ENCODE measurements at places on chromosomes 5 and 9. TPM values are rescaled to one million over a fixed set of nuclear protein-coding genes. Genes with fewer than 3 reads are reported as not detected.
A peak's percentile ranks its signal among the peaks of the same experiment; 100 is the strongest.

GRCh38 chr9:89418882-89419640 is 78.9 kb downstream of the SEMA4D start:
- DNase-seq, result no peak

DNA sequence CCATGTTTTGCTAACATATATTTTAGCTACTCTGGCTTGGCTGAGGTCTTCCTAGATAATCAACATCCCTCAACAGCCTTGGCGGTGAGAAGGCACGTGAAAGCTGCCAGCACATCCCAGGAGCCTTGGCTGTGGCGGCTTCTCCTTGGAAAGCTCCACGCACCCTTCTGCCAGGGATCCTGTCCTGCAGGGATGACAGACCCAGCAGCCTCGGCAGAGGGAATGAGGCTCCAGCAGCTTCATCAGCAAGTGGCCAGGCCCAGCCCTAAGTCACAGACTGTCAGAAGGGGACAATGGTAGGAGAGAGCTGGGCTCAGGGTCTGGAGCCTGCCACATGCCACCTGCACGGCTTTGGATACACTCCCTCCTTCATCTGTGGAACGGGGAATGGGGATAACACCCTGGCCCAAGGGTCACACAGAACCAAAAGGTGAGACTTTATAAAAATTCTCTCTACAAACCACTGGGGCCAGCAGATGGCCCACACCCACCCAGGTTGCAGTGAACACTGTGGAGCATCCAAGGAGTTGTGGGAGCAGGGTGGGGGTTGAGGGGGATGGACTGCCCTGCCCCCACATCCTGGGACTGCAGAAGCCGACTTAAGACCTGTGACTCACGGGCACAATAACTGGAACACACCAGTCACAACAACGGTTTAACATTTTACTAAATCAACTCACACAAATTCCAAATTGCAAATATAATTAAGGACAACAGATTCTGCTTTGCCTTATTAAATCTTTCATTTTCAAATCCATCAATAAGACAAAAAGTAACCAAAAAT is 65.1 kb downstream of the MACROH2A1 start:
- no peak for DNase-seq

DNA sequence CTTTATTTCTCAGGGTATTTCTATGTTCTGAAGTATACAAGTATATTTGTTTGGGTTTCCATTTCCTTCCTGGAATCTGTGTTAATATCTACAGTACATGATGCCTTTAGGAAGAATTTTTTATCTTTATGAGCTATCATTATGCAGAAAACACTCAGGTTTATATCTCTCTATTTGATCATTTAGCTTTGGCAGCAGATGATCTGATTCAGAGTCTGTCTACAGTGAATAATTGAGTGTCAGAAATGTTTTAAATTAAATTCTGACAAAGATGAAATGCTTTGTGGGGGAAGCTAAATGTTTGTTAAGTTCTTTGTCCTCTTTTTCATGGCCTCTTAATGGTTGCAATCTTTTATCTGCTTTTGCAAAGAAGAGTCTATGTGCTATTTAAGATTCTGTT is 2141.0 kb upstream of the ACO1 start:
- DNase-seq, result no peak

DNA sequence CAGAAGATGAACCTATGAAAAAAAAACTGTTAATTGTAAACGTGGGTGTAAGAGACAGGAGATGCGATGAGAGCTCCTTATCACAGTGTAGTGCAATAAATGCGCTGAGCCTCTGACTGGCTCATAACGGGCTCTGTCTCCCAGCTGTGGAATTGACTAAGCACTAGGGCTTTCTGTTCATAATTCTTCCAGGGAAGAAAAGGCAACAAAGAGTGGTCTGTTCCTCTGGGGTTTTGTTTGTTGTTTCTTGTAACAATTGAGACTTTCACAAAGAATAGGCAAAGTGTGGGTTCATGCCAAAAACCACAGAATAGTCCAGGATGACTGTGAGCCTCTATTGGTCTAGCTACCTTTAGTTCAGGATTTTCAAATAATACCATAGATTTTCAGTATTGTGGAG is 39.4 kb downstream of the UBE2QL1 start:
- no peak for DNase-seq

- DNase-seq, result peak; percentile 41
Measured at GRCh38 chr9:97889941-97890887, 32.1 kb downstream of the TRMO start.

DNA sequence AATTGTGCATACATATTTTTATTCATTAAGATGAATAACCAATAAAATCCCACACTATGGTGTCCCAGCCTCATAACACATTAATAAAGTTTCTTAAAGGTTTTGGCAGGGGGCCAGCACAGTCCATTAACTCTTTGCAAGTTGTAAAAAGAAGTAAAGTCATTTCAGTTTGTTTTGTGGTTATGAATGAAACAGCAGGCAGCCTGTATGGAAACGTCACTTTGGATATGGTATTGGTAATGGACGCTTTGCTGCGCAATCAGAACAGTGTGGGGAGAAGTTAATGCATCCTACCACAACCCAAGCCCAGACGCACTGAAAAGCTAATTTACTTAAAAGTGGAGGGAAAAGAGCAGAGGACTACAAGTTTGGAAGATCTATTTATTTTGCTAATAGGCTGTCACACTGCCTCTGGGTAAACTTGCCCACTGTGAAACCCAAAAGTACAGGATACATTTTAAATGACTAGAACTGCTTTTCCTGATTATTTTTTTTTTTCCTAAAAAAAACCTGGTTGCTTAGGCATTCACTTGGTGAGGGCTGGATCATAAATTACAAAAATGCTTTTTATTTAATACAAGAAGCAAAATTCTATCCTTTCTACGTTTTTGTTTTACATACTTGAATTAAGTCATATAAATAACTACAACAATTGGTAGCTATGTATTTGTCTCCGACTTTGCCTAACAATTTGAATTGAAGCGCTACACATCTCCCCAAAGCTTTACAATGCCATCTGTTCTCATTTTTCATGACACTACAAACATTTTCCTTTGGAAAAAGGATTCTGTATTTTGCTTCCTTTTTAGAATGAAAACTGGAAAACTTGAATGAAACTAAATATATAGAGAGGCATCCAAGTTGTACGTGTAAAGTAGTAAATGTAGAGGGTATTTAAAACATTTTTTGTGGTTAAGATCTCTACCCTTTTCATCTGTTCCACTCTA is 104.3 kb downstream of the NFIB start:
- no peak for DNase-seq

GRCh38 chr5:69105996-69106906 is 12.4 kb downstream of the SLC30A5 start:
- no peak for DNase-seq

DNA sequence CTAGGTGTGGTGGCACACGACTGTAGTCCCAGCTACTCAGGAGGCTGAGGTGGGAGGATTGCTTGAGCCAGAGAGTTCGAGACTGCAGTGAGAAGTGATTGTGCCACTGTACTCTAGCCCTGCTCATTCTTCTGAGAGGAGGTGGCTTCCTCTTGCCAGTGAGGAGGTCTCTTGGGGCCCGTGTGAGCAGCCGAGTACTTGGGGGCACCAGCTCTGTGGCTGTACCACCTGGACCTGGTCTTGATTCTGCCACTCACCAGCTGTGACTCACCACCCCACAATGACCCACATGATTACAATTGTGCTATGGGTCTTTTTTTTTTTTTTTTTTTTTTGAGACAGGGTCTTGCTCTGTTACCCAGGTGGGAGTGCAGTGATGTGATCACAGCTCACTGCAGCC is 18.0 kb upstream of the CRB2 start:
- no peak for DNase-seq

- DNase-seq, result no peak
Measured at GRCh38 chr5:136076881-136077445, 48.2 kb downstream of the TGFBI start.

DNA sequence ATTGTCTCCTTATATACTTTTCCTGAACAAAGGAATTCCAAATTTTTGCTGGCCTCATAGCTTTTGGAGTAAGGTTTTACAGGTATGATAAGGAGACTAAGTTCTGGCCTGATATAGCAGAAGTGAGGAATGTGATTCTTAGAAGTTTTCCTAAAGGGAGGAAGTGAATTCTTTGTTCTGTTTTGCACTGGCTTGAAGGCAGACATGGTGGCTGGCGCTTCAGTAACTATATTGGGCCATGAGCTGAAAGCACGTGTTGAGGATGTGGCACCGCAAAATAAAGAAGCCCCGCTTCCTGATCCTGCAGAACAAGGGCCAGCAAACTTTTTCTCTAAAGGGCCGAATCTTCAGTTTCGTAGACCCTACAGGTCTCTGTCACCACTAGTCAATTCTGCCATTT is 224.2 kb downstream of the SNX18 start:
- DNase-seq, result no peak

The TLR4 gene
- total RNA-seq, result 0.06 TPM

GRCh38 chr5:51376509-51376908 is 6.7 kb upstream of the ISL1 start:
- no peak for DNase-seq

- DNase-seq, result no peak
Measured at GRCh38 chr9:72457366-72457765, 64.0 kb upstream of the TMC1 start.

The SH3RF2 gene
- 27.9 TPM for total RNA-seq

- no peak for DNase-seq
Measured at GRCh38 chr5:119902593-119902992, 273.2 kb downstream of the FAM170A start.

DNA sequence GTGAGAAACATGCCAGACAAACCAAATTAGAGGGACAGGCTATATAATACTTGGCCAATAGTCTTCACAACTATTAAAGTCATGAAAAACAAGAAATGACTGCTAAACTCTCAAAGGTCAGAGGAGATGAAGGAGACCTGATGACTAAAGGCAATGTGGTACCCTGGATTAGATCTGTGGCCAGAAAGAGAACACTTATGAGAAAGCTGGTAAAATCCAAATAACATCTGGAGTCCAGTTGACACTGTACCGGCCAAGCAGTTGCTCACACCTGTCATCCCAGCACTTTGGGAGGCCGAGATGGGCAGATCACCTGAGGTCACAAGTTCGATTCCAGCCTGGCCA is 24.4 kb downstream of the ATOX1 start:
- DNase-seq, result no peak

DNA sequence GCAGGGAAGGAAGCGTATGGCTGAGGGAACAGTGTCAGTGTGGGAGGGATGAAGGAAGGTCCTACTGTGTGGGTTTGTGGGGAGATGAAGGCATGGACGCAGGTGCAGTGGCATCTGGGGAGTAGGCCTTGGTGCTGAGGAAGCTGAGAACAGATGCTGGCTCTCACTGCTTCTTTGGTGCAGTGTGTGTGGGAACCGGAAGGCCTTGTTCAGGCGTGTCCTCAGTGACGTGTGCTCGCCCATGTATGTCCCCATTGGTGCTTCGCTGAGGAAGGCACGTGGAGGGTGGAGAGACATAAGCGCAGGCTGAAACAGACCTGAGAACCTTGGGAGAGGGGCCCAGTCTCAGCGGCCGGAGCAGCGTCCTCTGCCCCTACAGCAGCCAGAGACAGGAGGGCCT is 18.7 kb downstream of the ADAMTS13 start:
- DNase-seq, result no peak

The HEMGN gene
- not detected for total RNA-seq

The TICAM2 gene
- 0.63 TPM for total RNA-seq

GRCh38 chr5:130963798-130964197 is 201.3 kb downstream of the HINT1 start:
- DNase-seq, result no peak

DNA sequence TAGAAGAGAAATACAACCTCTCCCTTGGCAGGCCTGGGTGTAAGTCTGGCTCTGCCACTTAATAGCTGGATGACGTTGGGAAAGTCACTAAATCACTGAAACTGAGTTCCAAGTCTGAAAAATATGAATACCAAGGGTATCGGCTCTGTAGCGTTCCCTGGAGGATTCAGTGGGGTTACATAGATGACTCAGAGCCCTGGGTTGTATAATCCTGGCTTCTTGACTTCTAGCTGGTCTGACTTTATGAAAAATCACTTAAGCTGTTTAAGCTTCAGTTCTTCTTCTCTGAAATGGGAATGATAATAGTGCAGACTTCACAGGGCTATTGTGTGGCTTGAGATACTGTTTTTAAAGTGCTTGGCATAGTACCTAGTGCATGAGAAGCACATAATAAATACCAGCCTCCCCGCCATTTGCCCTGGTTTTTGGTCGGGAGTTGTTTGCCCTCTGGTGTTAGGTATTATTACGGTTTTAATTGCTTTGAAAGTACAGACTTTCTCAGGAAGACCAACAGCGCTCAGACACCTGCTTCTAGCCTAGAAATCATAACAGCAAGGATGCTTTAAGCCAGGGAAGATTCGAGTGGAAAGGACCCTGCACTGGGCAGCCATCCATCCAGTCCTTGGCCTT is 43.0 kb downstream of the CYFIP2 start:
- no peak for DNase-seq

DNA sequence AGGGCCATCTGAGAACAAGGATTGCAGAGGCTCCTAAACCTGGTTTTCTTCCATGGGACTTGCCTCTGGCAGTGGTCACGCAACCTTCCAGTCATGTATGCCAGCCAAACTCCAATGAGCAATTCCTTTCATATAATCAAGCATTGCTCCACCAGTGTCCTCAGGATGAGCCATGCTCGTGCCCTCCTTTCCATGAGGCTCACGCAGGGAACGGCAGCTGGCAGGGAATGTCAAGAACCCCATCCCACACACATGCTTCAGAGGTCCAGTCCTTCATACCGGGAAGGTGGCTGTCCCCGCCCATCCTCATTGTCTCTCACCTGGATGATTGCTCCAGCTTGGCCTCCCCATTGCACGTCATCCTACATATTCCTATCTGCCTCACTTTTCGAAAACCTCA is 13.4 kb upstream of the ZBTB34 start:
- no peak for DNase-seq

The FOXD4 gene
- total RNA-seq, result 1.5 TPM

- DNase-seq, result peak; percentile 61
Measured at GRCh38 chr5:95959888-95960666, 1.6 kb downstream of the ELL2 start.

- DNase-seq, result no peak
Measured at GRCh38 chr5:90987726-90988125, 395.4 kb downstream of the ARRDC3 start.

DNA sequence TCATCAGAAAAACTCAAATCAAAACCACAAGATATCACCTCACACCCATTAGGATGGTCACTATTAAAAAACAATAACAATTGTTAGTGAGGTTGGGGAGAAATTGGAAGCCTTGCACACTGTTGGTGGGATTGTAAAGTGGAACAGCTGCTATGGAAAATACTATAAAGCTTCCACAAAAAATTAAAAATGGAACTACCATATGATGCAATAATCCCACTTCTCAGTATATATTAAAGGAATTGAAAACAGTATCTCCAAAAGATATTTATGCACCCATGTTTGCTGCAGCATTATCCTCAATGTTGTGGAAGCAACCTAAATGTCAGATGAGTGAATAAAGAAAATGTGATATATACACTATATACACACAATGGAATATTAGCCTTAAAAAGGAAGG is 14.5 kb upstream of the ADRA1B start:
- DNase-seq, result no peak

The GPSM1 gene
- total RNA-seq, result 88.3 TPM

The PCDHB10 gene
- 10.9 TPM for total RNA-seq

The MYO10 gene
- total RNA-seq, result 9.3 TPM

GRCh38 chr5:134053840-134054338 is 49.1 kb upstream of the VDAC1 start:
- DNase-seq, result peak; percentile 87
